Activated CD8-positive, alpha-beta memory T cell treated with anti-CD3 and anti-CD28 coated beads for 4 hours (primary cell): ENCODE measurements at places on chromosomes 3 and 15.
A peak's percentile ranks its signal among the peaks of the same experiment; 100 is the strongest.

DNA sequence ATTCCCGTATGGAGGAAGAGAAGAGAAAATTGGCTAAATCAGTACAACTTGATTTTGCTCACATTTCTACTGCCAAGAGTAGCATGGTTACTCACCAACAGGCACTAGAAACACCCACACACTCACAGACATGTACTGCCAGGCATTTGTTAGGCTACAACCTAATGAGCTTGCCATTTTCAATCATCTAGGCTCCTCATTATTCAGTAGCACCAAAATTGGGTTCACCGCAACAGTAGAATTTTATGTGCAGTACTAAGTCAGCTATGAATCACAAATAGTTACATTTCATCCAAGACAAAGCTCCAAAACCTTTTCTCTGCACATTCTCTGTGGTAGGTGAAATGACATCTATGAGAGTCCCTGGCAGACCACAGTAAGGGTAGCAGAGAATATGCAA is 15.0 kb upstream of the THUMPD3 start:
- no peak for DNase-seq

DNA sequence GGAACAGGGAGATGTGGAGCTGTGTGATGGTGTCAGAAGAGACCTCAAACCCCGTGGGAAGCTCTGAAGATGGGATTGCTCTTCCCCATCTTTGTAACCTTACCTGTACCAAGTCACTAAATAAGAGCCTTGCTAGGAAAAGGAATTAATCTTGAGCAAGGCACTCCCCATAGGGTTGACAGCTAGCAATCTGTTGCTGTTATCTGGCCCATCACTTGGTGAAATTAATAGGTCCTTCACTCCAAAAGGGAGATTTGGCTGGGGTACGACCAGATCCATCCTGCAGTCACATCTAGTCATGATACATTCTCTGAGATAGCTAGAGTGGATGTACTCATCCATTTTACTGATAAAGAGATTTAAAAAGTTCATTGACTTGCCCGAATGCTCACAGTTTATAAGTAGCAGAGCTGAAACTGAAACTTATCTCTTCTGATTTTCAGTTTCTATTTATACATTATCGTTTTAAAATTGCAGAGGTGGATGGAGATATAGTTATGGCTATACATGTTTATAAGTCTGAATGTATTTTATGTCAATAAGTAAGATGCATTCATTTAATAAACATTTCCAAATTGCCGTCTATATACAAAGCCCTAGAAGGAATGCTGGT is 299.1 kb upstream of the MCTP2 start:
- DNase-seq, result no peak

DNA sequence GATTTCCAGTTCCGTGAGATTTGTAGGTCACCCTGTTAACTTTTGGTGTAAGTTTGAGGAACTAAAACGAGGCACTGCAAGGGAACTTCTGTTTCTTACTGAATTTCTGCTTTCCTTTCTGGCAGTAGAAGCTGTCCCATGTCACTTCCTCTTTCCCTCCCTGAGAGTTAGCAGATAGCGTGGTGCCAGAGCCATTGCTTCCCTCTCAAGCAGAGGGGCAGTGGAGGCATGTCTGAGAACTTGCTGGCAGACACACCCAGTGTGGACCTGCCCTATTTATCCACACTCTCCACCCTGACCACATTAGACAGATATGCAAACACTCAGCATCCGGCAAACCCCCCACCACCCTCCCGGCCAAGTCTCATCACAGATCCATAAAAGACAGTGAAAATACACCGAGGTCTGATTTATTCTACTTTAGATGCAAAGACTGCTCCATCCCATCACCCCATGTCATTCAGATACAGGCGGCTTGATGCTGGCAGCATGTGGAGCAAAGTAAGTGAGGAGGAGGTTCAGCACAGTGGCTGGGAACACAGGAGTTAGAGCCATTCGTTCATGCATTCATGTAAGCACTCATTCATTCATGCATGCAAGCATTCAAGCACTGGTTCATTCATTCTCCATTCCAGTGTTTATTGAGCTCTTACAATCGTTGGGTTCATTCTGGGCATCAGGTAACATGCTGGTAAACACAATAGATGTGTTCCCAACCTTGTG is 324.7 kb downstream of the SHQ1 start:
- no peak for DNase-seq

- no peak for DNase-seq
Observed at GRCh38 chr3:112089956-112090886, 4.0 kb downstream of the C3orf52 start.

- no peak for DNase-seq
Observed at GRCh38 chr3:3771094-3771493, 28.1 kb upstream of the LRRN1 start.

DNA sequence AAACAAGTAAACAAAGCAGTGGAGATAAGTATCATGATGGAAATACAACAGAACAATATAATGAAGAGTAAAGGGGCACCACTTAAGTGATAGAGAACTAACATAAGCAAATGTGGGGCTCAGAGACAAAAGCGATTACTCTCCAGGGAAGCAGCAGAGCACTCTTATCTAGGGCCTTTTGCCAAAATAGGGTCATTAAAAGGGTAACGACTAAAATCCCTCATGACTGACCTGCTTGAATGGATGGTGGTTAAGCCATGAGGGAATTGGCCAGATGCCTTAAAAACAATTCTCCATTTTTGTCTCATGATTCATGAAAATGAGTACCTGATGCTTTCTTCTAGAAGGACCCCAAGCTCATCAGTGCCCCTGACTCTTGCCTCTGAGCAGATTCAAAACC is 3.2 kb upstream of the SLC7A14 start:
- no peak for DNase-seq

GRCh38 chr15:66815318-66815717 is 113.3 kb downstream of the SMAD6 start:
- no peak for DNase-seq

DNA sequence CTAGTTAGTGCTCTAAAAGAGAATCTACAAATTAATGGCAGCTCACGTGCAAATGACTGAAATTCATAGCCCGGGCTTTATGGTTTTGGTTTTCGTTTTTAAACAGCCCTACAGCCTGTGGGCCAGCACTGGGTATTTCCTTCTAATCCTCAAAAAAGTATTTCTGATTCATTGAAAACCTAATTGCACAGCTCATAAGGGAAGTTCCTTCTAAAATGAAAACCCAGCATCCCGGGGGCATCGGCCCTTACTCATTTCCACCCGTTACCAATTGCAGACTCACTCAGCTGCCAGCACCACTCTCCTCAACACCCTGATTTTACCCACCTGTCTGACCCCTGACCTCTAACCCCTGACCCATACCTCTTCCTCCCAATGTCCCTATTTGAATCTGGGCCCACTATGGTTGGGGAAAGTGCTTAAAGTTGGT is 59.5 kb upstream of the ZNF148 start:
- no peak for DNase-seq

- no peak for DNase-seq
Observed at GRCh38 chr3:161649900-161650484, 153.4 kb downstream of the OTOL1 start.

DNA sequence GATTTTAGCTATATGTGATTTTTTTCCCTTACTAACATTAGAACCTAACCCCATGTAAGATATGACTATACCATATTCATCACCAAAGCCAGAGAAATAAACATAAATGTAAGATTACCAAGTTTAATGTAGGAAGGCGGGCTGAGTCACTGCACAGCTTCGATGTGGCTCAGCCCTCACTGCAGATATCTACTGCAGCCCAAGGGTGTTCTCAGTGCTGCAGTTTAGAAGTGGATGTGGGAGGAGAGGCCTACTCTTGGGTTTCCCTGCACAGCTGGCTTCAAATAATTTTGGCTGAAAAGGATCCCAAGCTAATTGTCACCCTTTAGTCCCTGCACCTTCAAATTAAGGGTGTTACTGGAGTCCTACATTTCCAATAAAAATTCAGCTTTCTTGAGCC is 9.3 kb downstream of the ARPP19 start:
- no peak for DNase-seq

DNA sequence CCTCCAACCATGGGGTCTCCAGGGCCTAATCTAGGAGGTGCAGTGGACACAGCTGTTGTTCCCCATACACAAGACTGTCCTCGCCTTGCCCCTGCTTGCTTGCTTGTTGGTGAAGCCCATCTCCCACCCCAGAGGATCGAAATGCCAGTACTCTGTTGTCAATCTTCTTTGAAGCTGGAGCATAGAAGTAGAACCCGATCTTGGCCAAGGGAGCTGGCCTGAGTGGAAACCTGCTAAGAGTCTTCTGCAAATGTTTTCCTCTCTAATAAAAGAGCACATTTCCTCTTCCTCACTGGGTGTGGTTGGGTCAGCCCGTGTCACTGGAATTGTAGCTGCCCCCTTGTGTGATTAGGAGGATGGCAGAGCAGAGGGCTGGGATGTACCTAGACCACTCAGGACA is 85.4 kb downstream of the HES1 start:
- DNase-seq, result no peak

DNA sequence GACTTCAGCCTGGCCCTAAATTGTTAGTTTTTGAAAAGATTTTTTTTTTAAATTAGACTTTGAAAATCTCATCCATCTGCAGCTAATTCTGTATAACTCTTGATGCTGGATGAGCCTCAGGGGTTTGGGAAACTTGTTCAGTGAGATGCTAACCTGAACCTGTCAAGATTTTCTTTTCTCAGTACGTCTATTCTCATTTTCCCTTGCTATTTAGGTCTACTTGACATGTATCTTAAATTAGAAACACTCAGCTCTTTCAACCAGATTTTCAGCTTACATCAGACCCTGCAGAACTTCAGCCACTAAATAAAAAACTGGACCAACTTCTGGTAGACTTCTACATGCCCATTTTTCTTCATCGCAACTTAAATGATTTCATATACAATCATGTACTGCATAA is 61.4 kb downstream of the MFSD1 start:
- DNase-seq, result no peak

- DNase-seq, result no peak
Observed at GRCh38 chr3:181493423-181493822, 218.3 kb upstream of the SOX2 start.

DNA sequence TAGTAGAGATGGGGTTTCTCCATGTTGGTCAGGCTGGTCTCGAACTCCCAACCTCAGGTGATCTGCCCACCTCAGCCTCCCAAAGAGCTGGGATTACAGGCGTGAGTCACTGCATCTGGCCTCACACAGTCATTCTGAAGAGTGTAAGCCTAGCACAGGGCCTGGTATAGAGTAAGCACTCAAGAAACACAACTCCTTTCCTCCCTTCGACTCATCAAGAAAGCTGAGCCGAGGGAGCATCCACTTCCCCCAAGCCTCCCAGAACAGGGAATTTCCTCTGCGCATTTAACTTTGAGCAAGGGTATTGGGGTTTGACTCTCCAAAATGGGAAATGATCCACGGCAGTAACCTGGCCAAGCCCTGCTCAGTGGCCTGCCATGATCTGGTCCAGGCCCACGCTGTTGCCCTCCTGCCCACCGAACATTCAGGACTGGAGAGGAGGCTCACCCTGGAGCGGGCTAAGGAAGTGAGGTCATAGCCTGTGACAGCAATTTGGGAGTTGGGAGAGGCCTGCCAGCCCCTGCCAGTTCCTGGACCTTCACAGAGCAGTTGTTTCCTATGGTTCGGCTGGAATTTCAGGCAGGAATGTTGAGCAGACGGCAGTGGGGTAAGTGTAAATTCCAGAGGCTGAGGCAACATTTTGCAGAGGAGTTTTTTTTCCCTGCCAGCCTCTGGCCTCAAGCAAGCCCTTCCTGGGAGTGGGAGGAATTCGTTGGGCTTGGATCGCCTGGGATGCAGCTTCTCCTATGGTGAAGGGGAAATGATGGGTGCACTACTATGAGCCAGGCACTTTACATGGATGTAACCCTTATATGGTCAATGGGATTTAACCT is 21.2 kb upstream of the SMAD3 start:
- DNase-seq, result no peak

DNA sequence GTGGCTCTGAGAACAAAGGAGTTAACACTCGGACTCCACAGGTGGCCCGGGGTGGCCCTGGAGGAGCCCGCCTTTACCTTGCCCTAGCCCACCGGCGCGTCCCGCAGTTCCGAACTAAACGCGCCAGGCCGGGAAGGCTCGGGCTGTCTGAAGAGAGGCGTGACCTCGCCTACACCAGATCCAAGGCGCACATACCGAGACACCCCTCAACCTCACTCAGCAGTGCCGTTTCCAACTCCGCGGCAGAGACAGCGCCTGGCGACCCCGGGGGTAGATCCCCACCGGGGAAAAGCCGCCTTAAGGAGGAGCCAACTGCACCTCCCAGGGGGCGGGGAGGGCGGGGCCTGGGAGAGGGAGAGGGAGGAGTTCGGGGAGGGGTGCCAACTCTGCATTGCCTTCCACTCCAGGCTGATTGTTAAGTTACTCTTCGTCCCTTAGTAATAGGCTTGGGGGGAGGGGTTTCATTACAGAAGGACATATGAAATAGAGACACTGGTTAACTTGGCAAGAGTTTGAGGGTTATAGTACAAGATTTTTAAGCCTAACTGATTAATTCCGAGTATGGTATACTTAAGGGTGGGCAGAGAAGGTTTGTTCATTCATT is at the start of gene DLG1:
Gene DLG1 (minus strand): TSS at position 272 of the 604 bp plus-strand sequence. CDS start 1,408 bp downstream, outside the sequence.
- DNase-seq, result peak; percentile 74

DNA sequence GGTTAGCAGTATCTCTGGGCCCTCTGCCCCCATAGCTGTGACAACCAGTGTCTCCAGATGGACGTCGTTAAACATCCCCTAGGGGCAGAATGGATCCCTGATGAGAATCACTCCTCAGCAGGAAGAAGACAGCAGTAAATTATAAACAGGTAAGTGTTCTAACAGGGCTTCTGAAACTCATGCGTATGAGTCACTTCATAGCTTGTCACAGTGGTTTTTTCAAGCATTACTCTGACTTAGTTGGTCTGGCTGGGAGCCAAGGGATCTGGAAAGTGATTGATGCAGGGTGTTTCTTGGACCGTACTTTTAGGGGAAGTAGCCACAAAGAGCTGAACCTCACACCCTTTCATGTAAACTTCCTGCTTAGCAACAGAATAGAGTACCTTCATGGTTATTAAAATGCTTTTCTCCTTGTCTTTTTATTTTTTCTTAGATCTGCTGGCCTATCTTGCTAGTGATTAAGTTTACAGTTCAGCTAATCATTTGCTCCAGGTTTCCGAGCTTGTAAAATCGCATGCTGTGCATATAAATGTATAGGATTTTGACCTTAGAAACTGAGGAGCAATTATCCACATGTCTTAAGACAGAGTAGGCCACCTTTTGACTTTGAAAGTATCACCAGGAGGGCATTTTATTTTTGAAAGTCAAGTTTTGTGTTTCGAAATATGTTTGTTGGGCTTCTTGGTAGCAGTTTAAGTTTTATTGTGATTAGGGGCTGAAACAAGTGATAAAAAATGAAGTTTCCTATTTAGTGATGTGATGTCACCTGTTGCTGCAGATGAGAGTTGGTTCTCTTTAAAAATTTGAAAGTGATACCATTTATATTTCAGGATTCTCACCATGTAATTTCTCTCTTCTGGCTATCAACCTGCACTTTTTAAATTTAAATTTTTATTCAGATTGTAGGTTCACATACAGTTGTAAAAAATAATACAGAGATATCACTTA is 333.9 kb downstream of the PTPRG start:
- peak; percentile 2 for DNase-seq
